Right cardiac atrium (tissue), 5 donors: ENCODE measurements at places on chromosomes 5 and 9. TPM values are rescaled to one million over a fixed set of nuclear protein-coding genes. Genes with fewer than 3 reads are reported as not detected.

- DNase-seq: no peak
These were observed 107.7 kb downstream of the OSMR start for GRCh38 chr5:38953426-38954012.

GRCh38 chr5:40080191-40080590 is 599.5 kb upstream of the PTGER4 start:
- no peak for DNase-seq

GRCh38 chr9:29556317-29556716 is 1983.0 kb upstream of the C9orf72 start:
- no peak for DNase-seq

GRCh38 chr5:149434162-149435014 is 55.3 kb upstream of the IL17B start:
- peak; percentile 81 for DNase-seq

DNA sequence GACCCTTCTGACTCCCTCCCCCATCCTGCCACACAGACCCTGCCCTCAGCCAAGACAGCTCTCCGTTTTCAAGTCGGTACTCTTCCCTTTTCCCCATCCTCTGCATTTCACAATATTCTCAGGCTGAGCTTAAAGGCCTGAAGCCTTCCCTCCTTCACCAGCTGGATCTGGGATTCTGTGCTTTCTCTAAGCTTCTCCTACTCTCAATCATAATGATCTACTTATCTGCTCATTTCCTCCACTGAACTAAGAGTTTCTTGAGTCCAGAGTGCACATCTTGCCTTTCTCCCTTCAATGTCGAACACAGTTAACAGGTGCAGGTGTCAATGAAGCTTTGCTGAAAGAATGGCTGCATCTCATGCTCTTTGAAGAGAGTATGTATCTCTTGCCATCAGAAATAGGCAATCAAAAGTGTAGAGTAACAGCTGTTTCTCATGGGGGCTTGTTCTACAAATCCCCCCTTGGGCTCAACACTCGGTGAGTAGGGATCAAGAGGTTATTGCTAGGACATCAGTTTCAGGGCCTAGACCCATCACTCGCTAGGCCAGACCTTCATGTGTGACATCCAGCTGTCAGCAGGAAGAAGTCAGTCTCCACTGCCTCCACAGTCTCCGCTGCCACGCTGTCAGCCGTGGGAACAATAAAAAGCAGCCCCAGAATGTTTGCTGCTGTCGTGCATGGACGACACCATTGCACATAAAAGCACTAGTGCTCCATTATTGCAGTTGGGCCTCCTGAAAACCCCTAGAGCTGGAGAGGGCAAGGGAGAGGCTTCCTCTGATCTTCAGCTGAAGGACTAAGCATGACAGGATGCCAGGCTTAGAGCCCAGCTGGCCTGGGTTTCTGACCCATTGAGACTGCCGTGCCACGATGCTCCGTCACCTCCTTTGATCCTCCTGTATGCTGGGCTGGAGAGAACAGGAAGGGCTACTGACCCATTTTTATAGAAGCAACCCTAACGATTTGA is 23.7 kb downstream of the TRAF1 start:
- DNase-seq: no peak

- DNase-seq: no peak
These were observed 28.9 kb downstream of the TYRP1 start for GRCh38 chr9:12722131-12722530.

The PCDHB3 gene
- total RNA-seq: 0.94 TPM
